SHP77 (cell line): ENCODE measurements at places on chromosomes 12 and 14.

GRCh38 chr14:81193924-81194633, 26.7 kb downstream of the GTF2A1 start:
- no peak for DNase-seq

DNA sequence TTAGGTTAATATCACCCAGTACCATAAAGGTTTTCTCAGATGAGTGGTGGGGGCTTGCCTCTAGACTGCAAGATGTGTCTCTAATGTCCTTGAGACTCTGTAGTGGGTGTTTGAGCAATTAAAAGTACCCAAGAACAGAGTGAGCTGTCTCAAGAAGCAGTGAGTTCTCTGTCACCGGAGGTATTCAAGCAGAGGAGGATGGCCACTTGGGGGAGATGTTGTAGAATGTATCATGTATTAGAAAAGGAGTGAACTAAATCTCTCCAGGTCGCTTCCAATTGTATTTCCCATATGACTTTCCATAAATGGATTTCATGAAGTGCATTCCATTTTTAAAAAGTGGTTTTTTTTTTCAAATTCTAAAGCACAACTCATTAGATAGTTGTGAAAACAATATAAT, 35.0 kb downstream of the SLC17A8 start:
- no peak for DNase-seq

DNA sequence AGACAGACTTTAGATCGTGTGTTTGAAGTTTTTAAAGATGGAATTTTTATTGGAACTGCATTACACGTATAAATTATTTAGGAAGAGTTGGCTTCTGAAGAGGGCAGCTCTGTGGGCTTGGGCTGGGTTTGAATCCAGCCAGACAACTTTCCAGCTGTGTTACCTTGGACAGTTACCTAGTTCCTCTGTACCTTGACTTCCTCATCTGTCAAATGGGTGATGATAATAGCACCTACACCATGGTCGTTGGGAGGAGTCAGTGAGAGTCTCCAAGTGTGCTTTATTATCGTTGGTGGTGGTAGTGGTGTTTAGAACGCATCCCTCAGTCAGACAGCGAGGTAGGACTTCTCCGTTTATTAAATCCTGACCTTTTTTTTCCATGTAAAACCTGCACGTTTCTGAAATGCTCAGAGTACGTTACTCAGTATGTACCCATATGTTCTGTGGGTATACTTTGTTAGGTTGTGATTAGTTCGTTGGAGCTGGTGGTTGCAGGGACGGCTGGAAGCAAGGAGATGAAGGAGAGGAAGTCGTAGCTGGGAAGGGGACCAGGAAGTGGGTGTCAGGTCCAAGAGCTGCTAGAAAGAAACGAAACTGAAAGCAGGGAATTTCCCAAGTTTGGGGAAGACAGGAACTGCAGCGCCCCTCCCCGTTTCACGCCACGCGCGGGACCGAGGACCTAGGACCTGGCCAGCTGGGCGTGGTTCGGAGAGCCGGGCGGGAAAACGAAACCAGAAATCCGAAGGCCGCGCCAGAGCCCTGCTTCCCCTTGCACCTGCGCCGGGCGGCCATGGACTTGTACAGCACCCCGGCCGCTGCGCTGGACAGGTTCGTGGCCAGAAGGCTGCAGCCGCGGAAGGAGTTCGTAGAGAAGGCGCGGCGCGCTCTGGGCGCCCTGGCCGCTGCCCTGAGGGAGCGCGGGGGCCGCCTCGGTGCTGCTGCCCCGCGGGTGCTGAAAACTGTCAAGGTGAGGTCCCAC, at the start of gene OAS3:
Gene OAS3 (plus strand): TSS at position 734 of the 979 bp plus-strand sequence. CDS start 57 bp downstream, at position 791.
- peak; percentile 57 for DNase-seq

DNA sequence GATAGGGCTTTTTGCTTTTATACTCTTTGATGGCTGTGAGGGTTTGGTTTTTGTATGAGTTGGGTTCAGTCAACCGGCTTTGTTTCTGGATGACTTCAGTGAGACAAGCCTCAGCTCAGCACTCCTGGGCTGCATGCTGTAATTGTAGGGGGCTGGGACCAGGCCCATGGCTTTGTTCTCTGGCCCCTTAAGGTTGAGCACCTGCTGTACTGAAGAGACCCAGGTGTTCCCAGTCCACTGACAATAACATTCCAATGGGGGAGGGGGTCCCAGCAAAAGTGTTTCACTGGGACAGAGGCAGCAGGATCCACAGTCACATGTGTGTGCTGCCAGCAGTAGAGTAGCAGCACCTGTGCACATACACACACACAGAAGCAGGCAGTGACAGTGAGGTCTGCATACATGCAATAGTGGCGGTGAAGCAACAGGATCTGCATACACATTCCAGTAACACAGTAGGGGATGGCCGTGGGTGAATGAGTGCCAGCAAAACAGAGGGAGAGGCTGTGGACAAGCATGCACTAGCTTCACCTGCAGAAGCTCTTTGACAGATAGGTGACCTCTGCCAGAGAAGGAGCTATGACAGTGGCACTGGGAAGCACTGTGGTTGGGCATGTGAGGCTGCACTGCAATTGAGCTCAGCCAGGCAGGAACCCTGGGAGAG, 240.4 kb downstream of the ASCL1 start:
- DNase-seq, result peak; percentile 35

GRCh38 chr12:32811686-32812392, 56.1 kb upstream of the YARS2 start:
- no peak for DNase-seq

GRCh38 chr12:75944905-75945432, 86.6 kb downstream of the PHLDA1 start:
- no peak for DNase-seq

DNA sequence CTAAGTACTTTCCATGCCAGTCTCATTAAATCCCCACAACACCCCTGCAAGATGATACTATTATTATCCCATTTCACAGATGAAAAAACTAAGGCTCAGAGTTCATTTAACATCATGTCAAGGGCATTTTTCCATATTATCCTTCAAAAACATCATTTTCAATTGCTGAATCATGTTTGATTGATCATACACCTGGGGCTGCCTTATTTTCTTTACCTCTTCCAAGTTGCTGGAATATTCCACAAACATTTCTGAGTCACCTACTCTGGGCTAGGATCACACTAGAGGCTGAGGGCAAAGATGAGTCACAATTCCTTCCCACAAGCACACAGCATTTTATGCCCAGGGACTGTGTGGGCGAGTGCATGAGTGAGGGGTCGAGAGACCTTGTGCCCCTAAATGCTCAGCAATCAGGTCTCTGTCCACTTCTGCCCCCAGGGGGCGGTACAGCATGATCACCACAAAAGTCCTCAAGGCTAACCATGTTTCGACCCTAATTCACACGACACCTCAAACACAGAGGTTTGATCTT, 14.1 kb upstream of the TMEM119 start:
- no peak for DNase-seq

DNA sequence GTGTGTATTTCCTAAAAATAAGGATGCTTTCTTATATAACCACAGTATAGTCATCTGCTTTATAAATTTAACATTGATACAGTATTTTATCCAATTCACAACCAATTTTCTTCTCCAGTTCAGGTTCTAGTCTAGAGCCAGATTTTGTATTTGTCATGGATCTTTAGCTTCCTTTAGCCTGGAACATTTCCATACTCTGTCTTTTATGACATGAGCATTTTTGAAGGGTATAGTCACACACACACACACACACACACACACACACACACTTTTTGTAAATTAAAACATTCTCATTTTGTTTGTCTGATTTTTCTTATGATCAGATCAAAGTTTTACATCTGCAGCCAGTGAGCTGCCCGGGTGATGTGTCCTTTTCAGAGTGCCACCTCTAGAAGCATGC, 25.4 kb downstream of the CGRRF1 start:
- DNase-seq, result no peak

- peak; percentile 100 for DNase-seq
Observed at GRCh38 chr12:127559349-127560040, 707.5 kb upstream of the TMEM132C start.

- no peak for DNase-seq
Observed at GRCh38 chr14:75138492-75138891, 11.6 kb upstream of the NEK9 start.

DNA sequence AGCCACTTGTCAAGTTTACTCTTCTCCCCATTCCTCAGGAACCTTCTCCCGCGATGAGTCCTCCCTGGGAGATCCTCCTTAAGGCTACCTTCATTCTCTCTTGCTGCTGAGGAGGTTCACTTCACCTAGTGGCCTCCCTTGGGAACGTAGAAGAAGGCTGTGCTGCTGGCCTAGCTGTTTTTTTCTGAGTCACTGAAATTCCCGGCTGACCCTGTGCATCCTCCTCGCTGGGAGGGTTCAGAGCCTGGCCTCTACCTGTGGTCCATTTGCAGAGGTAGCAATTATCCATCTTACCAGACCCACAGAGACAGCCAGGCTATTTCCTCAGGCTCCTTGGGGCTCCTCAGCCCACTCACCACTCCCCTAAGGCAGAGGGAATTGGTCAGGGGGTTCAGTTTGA, 4.6 kb downstream of the KRT82 start:
- no peak for DNase-seq

- DNase-seq, result peak; percentile 40
Observed at GRCh38 chr14:60514741-60515491, 6.0 kb downstream of the SIX6 start.

DNA sequence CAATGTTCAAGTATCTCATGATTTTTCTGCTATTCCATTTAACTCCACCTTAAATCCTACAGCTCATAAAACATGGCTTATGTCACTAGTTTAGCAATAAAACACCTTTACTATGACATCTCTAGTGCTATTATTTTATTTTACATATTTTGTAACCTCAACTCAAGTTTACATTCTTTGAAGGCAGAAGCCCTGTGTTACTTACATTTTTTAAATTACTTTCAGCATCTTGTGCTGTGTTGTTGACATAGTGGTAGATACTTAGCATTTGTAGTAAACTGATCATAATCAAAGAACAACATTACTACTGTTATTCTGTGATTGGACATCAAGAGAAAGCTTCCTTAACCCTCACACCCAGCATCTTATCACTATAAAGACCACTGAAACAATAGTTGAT, 216.1 kb downstream of the BMP4 start:
- DNase-seq, result no peak

DNA sequence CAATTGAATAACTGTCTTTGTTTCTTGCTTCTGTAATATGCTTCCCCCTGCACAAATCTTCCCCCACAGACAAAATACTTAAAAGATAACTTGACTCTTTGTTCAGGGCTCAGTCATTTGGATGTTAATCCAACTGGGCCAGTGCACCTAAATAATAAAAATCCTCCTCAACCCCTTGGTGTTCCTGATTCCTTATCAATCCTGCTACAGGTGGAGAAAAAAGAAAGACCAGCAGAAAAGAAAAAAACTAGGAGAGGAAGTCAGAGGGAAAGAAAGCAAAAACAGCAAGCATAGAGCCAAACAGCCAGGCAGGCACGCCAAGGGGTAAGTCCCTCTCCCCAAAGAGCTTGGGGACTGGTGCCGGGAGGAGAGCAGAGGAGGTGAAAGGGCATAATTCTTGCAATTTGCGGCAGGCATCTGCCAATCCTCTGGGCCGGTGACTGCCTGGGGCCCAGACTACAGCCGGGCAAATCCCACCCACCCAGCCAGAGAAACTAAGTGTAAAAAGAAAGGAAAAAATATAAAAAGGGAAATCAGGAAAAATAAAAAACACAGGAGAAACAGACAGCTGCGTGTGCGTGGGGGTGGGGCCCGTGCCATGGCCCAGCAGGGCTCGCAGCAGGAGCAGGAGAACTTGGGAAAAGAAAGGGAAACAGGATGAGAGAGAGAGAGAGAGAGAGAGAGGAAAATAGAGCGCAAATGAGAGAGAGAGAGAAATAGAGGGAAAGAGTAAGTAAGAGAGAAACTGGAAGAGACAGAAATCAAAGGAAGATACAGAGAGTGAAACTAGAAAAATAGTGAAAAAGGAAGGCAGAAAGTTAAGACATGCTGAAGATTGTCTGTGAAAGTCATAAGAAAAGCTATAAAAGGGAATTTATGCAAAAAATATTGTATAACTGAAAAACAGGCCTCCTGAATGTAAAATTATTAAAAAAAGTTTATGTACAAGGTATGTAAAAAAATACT, 21.4 kb downstream of the KLRK1 start:
- DNase-seq, result no peak

DNA sequence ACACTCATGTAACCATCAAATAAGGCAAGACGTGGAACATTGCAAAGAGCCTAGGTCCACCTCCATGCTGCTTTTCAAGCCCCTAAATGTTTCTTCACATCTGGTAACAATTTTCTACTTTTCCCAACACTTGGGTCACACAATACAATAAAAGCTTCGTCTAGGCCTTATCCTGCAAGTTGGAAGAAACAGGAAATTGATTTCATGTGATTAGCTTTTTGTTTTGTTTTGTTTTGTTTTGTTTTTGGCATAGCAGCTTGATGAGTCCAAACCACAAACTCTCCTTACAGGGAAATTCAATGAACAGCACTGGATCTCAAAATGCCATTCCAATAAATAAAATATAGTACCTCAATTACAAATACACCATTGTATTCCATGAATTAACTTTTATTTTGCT, 19.3 kb downstream of the TAS2R50 start:
- no peak for DNase-seq

DNA sequence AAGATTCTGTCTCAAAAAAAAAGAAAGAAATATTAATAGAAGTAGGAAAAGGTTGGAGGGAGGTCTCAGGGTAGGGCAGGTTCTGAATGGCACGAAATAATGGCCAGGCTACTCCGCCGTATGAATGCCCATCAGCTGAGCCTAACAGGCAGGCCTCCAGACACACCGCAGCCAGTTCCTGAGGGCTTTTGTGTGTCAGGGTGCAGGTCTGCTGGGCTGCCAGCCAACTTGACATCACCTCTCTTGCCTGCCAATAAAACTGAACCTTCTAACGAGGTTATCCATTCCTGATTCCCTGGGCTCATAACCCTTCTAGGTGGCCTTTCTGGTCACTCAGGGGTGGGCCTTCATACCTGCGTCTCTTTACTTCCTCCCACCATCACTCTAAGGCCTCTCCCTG, 3.0 kb downstream of the IFI27 start:
- DNase-seq, result peak; percentile 37

- peak; percentile 51 for DNase-seq
Observed at GRCh38 chr14:76924371-76925096, 98.3 kb downstream of the LRRC74A start.

DNA sequence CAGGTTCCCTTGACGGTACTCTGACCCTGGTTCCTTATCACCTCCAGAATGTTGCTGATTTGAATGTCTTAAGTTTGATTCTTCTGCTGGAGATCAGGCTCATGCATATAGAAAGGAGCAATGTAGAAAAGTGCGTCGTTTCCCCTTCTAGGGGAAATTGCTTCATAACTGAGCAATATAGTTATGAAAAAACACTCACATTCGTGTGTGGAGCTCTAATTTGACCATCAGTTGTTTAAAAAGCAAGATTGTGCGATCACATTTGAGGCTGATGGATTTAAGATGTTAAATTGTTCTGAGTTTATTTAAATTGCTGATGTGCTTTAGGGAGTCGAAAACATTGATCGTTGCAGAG, 19.2 kb downstream of the PELI2 start:
- no peak for DNase-seq

- peak; percentile 26 for DNase-seq
Observed at GRCh38 chr14:26594756-26595545, 2.9 kb downstream of the NOVA1 start.
